ENCODE measurements at places on chromosomes 11 and 22.

DNA sequence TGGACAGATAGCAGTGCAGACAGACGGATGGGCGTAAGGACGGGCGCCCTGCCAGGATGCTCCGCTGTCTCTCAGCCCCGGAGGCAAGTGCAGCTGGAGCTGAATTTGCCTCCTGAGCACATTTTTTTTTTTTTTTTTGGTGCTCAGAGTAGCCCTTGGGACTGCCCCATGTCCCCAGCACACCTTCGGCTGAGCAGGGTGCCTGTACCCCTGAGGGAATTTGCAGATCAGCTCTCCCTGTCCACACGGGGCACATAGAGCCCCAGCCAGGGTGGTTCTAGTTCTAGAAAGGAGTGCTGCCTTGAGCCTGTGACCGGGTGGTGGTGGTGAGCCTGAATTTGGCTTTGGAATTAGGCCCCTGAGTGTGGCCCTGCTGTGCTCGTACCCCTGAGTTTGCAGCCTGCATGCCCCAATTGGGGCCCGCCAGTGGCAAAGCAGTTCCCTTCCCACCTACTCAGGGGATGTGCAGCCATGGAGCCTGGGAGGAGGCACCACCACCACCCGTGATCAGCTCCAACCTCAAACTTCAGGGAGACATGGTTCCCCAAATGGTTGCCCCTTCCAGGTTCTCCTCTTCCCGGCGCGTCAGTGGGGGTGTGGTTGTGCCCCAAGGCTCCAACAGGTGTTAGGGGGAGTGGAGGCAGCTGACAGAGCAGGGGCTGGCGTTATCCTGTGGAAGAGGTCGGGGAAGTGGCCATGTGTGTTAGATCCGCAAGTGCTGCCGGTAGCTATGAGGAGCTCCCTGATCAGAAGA is 1232.7 kb downstream of the BRD1 start:
- H3K36me3 ChIP-seq: no peaks in the 10 kb centered on the region
- DNase-seq: no peak
- no peak overlapping the region for H3K4me3 ChIP-seq
- no peaks in the 10 kb centered on the region for H3K4me1 ChIP-seq
- H3K27ac ChIP-seq: no peak overlapping the region
- no peaks in the 10 kb centered on the region for H3K27me3 ChIP-seq

DNA sequence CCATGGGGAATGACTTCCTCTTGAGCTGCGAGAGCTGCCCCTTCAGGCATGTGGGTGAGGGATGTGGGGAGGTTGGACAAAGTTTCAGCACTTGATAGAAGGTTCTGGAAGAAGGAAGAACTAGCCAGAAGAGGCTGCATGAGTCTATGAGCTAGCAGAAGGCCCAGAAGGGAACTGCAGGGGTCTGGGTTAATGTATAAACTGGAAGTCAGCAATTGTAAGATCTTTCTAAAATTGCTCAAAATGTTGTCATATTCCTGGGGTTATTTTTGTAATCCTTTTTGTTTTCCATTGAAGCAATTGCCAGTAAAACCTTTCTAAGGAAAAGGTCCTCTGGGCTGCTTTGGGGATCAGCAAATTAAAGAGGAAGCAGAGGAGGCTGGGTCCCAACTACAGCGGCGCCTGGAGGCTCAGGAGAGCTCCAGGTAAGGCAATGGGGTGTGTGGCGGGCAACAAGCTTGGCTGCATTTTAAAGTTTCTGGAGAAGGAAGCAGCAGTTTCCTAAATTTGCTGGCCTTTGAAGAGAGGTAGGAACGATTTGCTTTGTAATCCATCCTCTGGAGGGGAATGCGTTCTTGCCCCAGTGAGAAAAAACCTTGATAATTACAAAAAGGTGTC is 29.2 kb downstream of the ADAMTS15 start:
- H3K4me1 ChIP-seq: no peaks in the 10 kb centered on the region
- no peak overlapping the region for H3K27ac ChIP-seq
- peaks cover 5% of the 10 kb centered on the region for H3K27me3 ChIP-seq
- no peak overlapping the region for H3K4me3 ChIP-seq
- DNase-seq: no peak

DNA sequence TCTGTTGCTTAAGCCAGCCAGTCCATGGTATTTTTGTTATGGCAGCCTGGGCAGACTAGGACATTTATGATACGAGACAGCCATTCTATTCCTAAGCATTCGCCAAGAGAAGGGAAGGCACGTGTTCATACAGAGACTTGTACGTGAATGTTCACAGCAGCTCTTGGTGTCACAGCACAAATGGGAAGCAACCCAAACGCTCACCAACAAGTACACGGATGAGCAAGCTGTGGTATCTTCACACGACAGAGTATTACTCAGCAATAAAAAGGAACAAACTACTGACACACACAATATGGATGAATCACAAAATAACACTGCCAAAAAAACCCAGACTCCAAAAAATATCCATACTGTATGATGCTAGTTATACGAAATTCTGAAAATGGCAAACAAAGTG is 85.1 kb downstream of the PHF21B start:
- peaks cover 28% of the 10 kb centered on the region for H3K36me3 ChIP-seq
- no peaks in the 10 kb centered on the region for H3K4me1 ChIP-seq
- no peak overlapping the region for H3K27ac ChIP-seq
- no peak overlapping the region for H3K4me3 ChIP-seq
- no peak for DNase-seq

DNA sequence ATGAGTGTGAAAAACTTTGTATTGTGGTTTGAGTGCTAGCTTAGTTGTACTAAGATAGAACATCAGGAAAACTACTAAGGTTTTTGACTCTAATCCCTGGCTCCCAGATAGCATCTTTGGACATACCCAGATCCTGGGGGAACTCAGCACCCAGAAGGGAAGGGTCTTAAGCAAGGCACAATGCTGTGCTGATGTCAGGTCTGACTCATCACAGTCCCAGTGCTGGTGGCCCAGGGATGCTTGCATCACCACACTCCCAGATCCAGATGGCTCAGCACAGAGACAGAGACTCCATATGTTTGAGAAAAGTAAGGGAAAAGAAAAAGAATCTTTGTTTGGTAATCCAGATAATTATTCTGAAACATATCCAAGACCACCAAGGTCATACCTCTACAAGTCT is 18.3 kb upstream of the OR56A3 start:
- DNase-seq: no peak
- no peak overlapping the region for H3K27ac ChIP-seq
- H3K4me3 ChIP-seq: no peak overlapping the region
- no peaks in the 10 kb centered on the region for H3K27me3 ChIP-seq
- no peaks in the 10 kb centered on the region for H3K36me3 ChIP-seq

- H3K36me3 ChIP-seq: no peaks in the 10 kb centered on the region
- peaks cover 3% of the 10 kb centered on the region for H3K27me3 ChIP-seq
- no peak for DNase-seq
- no peak overlapping the region for H3K4me3 ChIP-seq
- no peaks in the 10 kb centered on the region for H3K4me1 ChIP-seq
These were observed 40.8 kb upstream of the GAL start for GRCh38 chr11:68643585-68643984.

- DNase-seq: no peak
- H3K4me1 ChIP-seq: no peaks in the 10 kb centered on the region
- H3K4me3 ChIP-seq: no peak overlapping the region
- no peaks in the 10 kb centered on the region for H3K36me3 ChIP-seq
- H3K27ac ChIP-seq: no peak overlapping the region
These were observed 47.1 kb downstream of the EHF start for GRCh38 chr11:34667810-34668582.
